ENCODE measurements at places on chromosomes 2 and 18. TPM values are rescaled to one million over a fixed set of nuclear protein-coding genes. Genes with fewer than 3 reads are reported as not detected.

DNA sequence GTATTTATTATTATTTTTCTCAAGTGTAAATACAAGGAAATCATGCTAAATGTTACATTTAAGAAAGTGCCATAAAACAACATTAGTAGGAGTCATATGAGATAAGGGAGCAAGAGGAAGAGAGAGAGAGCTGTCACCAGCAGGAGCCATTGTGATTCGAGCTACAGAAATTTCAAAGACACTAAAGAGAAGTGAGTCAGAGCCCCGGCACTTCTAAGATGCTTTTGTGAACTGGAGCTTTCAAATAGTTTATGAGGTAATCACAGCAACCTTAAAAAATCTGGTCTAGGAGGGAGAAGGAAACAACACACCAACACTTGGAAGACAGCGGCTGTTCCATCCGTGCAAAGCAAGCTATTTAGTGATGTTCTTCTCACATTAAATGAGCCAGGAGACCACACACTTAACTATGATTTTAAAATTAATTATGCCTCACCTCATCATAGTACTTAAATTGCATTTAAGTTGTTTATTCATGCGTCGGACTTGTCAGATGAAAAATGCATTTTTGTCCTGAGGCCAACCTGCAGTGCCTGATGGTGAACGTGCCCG is 382.7 kb upstream of the SALL3 start:
- H3K36me3 ChIP-seq = no peaks in the 10 kb centered on the region
- no peak overlapping the region for H3K4me3 ChIP-seq
- H3K27me3 ChIP-seq = no peaks in the 10 kb centered on the region
- H3K27ac ChIP-seq = no peak overlapping the region

DNA sequence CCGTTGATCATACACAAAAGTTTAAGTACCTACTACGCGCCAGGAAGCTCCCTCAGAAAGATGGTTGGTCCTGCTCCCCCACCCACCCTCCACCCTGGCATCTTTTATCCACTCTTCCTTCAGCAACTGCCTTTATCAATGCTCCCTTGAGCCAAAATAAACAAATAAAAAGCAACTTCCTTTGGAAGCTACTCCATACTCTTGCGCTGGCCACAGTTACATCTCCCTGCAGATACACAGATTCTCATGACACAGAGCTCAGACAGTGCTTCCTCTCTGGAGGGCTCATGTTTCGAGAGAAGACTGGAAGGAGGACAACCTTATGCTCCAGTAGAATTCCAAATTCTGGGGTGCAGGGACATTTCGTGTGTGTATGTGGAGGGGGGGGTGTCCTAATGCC is 3.8 kb upstream of the STEAP3 start:
- no peak for DNase-seq
- no peak overlapping the region for H3K4me3 ChIP-seq
- no peaks in the 10 kb centered on the region for H3K4me1 ChIP-seq
- H3K27ac ChIP-seq = no peak overlapping the region

GRCh38 chr2:129483366-129483765 is 496.1 kb upstream of the RAB6C start:
- H3K27me3 ChIP-seq = no peaks in the 10 kb centered on the region
- no peak overlapping the region for H3K4me3 ChIP-seq
- H3K27ac ChIP-seq = no peak overlapping the region
- H3K36me3 ChIP-seq = no peaks in the 10 kb centered on the region
- H3K4me1 ChIP-seq = no peaks in the 10 kb centered on the region

DNA sequence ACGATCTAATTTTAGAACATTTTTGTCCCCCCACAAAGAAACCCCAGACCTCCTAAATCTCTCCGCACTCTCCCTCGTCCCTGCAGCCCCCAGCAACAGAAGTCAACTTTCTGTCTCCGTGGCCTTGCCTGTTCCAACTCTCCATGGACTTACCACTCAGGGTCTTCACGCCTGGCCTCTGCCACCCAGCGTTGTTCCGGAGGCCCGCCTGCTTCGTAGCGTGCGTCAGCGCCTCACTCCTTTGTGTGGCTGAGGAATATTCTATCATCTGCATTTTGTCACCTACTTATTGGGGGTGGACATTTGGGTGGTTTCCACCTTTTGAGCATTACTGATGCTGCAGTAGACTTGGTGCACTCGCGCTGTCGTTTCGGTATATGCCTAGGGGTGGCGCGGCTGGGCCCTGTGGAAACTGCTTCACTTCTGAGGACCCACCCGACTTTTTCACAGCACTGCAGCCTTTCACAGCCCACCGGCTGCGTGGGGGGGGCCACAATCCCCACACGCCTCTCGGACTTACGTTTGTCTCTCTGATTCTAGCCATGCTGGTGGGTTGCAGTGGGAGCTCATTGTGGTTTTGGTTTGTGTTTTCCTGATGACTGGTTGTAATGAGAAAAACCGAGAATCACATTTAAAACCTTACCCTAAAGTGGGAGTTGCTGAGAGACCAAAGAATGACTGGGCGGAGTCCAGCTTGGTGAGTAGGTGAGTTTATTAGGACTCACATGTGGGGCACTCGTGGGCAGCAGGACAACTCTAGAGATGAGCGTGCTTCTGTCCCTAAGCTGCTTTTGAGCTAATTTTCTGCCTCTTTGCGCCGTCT is 1.4 kb upstream of the HSBP1L1 start:
- no peak overlapping the region for H3K4me3 ChIP-seq
- H3K27me3 ChIP-seq = no peaks in the 10 kb centered on the region
- no peaks in the 10 kb centered on the region for H3K36me3 ChIP-seq
- H3K27ac ChIP-seq = no peak overlapping the region
- H3K4me1 ChIP-seq = no peaks in the 10 kb centered on the region

- peaks cover 4% of the 10 kb centered on the region for H3K4me1 ChIP-seq
- H3K36me3 ChIP-seq = no peaks in the 10 kb centered on the region
- no peaks in the 10 kb centered on the region for H3K27me3 ChIP-seq
- H3K27ac ChIP-seq = no peak overlapping the region
These were observed 43.0 kb upstream of the GTF2A1L start for GRCh38 chr2:48574353-48575287.

The SULT1C2 gene
- 1.7 TPM for total RNA-seq

The SCYGR4 gene
- total RNA-seq = not detected

The LIMS3 gene
- 16.6 TPM for total RNA-seq
